NCI-H2171 treated with DMSO at 0.1 percent for 48 hours (cell line): ENCODE measurements at places on chromosomes 1 and 21.

- DNase-seq, result peak; percentile 43
Observed at GRCh38 chr1:156726549-156727226, 1.6 kb upstream of the METTL25B start.

GRCh38 chr21:38067086-38067739 is 151.0 kb upstream of the KCNJ6 start:
- DNase-seq, result no peak

GRCh38 chr1:43274804-43275180 is 5.0 kb downstream of the TMEM125 start:
- DNase-seq, result no peak

GRCh38 chr1:197663162-197663953 is 111.9 kb downstream of the DENND1B start:
- no peak for DNase-seq

GRCh38 chr1:239008568-239008967 is 377.8 kb upstream of the CHRM3 start:
- DNase-seq, result no peak

GRCh38 chr1:117930484-117930883 is 945 bp downstream of the WDR3 start:
- DNase-seq, result no peak

DNA sequence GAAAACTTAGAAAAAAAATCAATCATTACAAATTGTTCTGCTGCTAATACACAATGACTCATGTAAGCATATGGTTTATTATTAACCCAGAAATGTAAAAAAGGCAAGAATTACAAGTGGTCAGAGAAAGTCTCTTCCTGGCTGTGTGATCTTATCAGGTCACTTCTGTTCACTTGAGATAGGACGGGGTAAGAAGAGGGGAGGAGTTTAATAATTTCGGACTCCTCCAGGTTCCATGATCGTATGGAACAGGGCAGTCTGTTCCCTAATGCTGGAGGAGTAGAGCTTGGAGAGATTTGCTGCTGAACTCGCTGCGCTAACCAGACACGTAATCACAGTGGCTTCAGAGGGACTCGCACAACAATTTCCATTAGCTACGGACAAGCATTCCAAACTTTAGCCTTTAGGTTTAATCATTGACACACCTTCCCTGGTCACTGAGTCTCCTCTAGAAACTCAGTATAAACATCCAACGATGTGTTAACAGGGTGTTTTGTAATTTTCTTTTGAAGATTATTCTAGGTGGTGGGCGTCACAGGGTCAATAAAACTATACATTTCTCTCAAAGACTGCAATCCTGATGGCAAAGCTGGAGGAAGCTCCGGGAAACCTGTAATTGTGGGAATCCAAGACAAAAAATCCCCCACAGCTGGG is 1.3 kb downstream of the CRYZ start:
- DNase-seq, result no peak

DNA sequence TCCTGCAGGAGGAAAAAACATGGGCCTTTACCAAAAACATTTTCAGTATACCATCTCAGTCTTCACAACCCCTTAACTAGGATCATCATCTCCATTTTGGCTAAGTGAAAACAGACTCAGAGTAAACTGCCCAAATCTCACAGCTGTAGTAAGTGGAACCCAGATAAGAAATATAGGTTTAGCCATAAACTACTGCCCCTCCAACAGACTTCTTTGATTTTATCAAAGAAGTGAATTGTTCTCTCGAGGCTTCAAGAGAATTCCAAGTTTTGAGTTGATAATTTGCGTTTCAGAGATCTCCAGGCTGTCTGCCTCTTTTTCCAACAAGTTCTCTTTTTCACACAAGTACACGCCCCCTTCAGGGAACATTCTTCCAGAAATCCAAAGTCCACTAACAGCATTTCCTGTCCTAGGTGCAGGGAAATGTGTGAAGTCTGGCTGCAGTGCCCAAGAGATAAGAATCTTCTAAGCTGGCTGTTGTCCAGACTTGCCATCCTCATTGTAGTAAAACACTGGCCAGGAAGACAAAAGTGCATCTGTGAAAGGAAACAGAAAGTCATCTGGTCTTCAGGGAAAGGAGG is 30.8 kb downstream of the RNF19B start:
- DNase-seq, result no peak

GRCh38 chr1:233379869-233380438 is 52.4 kb downstream of the MAP3K21 start:
- DNase-seq, result no peak

GRCh38 chr1:228691926-228692325 is 43.4 kb upstream of the RHOU start:
- peak; percentile 75 for DNase-seq

DNA sequence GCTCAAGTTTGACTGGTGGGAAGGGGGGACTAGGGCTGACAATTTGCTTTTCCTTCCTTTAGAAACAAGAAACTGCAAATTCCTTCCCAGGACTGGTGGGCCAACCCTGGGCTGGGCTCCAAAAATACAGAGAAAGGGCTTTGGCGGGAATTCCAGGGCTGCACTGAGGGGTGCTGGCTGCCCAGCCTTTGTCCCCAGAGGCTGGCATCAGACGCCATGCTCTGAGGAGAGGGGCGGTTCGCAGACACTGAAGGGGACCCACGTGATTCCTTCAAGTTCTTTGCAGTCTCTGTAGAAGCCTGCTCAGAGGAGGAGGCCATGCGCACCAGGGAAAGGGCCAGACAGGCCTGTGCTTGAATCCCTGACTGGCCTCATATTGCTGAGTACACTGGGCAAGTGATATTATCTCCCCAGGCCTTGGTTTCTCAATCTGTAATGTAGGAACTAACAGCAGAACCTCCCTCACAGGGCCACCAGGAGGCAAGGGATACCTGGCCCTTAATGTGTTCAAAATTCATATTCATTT is 119.5 kb downstream of the EPHB2 start:
- no peak for DNase-seq

DNA sequence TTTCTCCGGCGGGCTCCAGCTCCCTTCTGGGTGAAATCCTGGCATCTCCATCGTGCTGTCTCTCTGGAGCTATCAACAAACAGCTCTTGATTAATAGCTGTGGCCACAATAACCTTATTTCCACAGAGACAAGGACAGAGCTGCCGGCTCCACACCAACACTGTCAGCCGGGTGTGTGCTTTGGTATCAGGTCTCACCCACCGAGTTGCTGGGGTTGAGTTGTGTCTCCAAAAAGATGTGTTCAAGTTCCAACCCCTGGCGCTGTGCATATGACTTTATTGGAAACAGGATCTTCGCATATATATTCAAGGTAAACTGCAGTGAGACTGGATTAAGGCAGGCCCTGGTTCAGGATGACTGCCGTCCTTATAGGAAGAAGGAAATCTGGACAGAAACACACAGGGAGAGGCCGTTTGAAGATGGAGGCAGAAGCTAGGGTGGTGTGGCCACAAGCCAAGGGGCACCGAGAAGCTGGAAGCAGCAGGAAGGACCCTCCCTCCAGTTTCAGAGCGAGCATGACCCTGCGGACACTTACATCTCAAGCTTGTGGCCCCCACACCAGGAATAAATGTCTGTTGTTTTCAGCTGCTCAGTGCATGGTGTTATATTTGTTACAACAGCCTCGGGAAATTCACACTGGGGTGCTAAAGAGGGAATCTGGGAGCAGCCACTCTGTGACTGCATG is 88.4 kb upstream of the TMPRSS2 start:
- no peak for DNase-seq
